Stimulated activated CD4-positive, alpha-beta T cell treated with anti-CD3 and anti-CD28 coated beads, Interleukin-2, amount 100 ng/mL, for 4 hours (primary cell): ENCODE measurements at places on chromosomes 7 and 10.

- DNase-seq, result no peak
Measured at GRCh38 chr7:129084801-129085551, 30.1 kb upstream of the TNPO3 start.

- no peak for DNase-seq
Measured at GRCh38 chr10:75127471-75127870, 16.0 kb downstream of the SAMD8 start.

DNA sequence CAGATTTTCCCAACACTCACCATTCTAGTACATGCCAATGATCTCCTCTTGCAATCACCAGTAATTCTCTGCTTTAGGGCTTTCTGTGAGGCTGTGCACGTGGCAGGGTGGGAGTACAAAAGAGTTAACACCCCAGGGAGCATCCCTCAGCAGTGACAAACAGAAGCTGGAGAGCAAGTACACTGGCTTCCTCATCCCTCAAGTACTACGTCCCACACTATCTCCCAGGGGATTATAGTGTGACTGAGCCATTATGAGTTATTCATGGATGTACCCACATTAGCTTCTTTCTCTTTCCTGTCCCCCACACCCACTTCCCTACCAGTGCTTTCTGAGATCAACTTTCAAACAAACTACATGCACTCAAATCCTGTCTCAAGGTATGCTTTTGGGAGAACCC is 1216.5 kb upstream of the AUTS2 start:
- DNase-seq, result no peak

DNA sequence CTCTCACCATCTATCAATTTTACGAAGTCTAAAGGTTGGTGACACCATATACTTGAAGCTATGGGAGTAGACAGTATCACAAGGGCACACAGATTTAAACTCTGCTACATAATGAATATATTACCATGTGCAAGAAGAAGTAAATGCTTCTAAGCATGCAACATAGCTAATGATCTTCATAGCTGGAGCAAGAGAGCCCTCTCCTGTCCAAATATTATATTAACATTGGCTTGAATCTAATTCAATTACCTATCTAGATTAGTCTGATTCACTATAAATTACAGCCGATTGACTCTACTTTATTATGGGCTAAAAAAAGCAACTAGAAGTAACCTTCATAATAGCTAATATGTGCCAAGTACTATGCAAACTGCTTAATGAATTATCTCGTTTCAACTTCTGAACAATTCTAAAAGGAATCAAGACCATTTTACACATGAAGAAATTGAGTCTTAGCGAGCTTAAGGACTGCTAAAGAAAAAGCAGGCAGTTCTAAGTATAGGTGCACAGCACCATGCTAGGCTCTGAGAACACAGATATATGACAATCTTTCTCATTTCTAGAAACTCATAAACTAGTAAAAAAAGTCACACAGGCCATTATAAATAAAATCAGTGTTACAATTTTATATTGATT is 21.9 kb downstream of the FRA10AC1 start:
- no peak for DNase-seq

GRCh38 chr10:17785276-17785930 is 23.7 kb upstream of the MRC1 start:
- no peak for DNase-seq

DNA sequence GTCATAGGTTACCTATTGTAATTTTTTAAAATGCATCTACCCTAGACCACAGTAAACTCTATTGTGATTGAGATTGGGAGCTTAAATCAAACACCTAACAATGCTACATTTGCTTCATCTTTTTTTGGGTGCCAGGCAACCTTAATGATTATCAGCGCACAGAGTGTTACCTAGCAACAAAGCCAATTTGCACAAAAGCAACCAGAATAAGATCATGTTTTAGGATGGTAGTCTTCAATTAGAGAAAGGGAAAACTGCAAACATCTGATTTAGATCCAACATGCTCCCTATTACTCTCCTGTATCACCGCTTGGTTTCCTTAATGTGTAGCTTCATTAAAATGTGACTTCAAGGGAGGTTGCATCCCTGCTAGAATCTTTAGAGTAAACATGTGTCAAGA is 226.9 kb downstream of the ABCA13 start:
- no peak for DNase-seq

GRCh38 chr7:41107938-41108448 is 594.9 kb downstream of the INHBA start:
- no peak for DNase-seq

DNA sequence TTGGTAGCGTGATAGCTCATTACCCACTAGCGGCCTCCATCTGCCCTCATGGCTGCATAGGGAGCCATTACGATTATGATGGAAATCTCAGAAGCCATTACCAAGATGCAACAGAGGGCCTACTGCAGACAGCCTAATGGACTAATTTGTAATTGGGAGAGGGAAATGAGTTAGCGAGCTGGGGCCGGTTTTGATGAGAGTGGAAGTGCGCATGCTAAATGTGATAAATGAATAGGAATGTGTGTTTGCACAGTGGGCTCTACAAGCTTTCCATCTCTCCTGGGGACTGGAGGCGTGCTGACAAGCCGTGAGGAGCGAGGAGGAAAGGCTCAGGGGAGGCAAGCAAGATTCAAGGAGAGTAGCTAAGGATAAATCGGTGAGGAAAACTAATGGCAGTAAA is 644.5 kb upstream of the GALNT17 start:
- no peak for DNase-seq

DNA sequence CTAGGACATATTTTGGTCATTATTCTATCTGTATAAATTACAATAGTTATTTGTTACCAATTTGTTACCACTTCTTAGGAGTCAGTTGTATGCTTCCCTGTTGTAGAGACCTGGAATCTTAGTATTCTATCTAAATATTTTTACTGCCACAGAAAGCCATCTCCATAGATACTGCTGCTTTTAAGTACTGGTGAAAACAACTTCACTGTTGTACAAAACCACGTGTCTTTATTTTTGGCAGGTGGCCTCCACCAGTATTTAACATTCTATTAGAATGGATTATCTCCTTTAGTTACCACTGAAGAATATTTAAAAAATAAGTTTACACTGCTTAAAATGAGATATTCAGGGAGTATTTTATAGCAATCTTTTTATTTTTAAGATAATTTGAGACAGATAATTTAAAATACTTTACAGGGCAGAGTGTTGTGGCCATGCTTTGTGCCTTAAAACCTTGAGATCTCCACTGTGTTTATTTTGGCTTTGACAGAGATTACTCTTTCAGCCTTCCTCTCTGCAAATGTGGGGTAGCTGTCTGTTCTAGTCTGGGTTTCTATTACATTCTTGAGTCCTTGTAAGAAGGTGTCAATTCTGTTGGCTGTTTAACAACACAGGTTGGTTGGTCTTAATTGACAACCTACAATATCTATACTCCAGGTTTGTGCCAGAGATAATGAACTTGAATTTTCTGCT is 185.6 kb downstream of the LRRC4 start:
- no peak for DNase-seq

- DNase-seq, result no peak
Measured at GRCh38 chr7:151137076-151137675, 30.3 kb downstream of the GBX1 start.

GRCh38 chr10:60430836-60431597 is 41.3 kb upstream of the ANK3 start:
- no peak for DNase-seq

GRCh38 chr7:121798453-121798840 is 74.5 kb upstream of the PTPRZ1 start:
- no peak for DNase-seq

GRCh38 chr10:62503872-62504271 is 129.7 kb downstream of the ZNF365 start:
- DNase-seq, result no peak

DNA sequence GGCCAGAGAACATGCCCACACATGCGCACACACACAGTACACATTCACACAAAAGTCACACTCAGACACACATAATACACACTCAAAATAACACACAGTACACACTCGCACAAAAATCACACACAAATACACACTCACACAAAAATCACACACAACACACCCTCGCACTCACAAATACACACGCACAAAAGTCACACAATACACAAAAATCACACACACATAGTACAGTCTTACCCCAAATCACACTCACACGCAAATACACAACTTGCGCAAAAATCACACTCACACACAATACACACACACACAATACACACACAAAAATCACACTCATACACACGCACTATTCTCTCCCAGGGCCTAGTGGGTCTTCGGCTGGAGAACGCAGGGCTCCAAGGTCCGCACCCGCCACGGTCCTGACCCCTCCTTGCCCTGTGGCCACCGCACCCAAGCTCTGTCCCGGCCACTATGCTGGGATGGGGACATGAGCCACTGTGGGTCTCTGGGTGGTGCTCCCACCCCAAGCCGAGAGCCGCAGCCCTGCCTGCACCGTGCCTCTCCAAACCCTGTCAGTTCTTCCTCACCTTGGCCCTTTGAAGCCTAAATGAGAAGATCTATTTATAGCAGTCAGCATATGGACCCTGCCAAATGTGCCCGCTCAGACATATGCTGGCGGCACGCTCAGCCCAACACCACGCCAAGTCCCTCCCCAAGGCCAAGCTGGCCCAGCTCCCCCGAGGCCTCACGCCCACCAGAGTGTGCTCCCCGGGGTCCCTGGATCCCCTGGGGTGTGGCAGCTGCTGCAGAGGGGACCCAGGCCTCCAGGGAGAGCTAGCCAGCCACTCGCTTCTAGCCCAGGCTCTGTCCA is 55.9 kb downstream of the ELFN1 start:
- no peak for DNase-seq

DNA sequence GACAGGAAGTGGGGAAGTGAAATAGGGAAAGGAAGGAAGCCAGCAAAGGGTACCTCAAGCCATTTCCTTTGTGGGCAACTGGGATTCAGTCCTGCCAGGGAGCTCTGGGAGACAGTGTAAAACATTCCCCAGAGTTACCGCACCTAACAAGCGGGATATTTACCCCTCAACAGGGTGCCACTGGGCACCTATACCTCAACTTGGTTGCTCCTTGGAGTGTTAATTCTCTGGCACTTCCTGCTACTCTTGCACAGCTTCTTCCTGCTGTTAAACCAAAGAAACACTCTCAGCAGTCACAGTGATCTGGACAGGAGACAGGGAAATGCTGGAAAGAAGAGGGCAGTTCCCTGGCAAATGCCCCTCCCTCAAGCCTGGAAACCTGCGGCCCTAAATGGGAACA is 151.3 kb downstream of the REEP3 start:
- DNase-seq, result no peak

DNA sequence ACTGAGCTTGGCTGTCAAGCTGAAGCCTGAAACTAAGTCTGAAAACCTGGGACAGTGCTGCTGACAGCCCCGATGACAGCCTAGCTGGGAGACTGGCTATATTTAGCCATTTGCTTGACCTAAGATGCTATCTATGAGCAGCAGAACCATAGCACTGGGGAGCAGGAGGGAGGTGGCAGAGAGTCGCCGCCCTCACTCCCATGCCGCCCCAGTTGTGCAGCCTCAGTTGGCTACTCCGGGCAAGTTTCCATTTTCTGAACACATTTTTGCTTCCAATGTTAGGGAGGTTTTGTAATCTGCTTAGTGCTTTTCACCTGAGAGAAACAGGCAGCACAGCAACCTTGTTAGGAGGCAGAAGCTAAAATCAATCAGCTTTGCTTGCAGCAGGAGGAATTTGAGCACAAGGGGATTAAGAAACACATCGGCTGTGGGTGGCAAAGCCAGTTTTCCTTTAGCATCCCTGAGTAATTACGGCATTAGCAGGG is 20.4 kb upstream of the C10orf71 start:
- DNase-seq, result no peak

DNA sequence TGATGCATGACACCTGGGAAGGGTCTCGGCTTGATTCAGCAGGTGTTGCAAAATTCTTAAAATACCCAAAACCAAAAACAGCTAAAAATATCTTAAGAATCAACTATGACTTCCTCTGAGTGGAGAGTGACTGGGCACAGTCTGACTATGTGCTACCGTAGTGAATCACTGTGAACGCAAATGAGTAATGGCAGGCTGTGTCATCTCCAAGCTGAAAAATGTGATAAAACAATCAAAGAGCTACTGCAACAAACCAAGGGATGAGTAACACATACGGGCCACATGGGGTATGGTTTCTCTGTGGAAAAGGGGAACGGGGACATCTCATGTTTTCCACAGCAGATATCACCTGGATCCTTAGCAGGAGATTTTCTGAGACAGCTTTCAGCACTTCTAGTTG is 127.5 kb downstream of the ABCA13 start:
- DNase-seq, result no peak

DNA sequence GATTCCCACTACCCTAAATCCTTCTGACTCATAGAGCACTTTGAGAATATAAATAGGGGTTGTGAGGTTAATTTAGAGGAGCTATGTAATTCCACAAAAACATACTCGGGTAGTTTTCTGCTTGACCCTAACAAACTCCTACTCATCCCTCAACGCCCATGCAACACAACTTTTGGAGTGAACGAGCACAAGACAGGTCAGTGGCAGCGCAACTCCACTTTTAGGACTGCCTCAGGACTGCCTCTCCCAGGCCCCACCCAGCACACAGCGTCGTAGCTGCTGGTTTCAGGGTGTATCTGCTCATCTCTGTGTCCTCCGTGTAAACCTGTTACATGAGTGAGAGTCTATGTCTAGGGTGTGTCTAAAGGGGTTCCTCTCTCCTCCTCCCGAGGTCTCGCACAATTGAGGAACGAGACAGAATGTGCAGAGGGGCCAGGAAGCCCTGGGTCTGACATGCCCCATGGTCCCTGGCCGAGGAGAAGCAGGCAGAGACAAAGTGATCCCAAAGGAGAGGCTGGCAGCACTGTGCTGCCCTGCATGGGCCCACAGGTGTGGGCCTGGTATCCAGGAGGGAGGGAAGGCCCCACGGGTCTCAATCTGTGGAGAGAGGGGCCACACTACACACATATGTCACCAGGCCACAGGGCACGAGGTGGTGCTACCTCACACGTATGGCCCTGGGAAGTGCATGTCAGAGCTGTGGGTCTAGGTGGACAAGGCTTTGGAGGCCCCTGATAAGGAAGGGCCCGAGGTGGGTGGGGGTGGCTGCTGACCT is 45.5 kb downstream of the CAMK2B start:
- DNase-seq, result no peak

DNA sequence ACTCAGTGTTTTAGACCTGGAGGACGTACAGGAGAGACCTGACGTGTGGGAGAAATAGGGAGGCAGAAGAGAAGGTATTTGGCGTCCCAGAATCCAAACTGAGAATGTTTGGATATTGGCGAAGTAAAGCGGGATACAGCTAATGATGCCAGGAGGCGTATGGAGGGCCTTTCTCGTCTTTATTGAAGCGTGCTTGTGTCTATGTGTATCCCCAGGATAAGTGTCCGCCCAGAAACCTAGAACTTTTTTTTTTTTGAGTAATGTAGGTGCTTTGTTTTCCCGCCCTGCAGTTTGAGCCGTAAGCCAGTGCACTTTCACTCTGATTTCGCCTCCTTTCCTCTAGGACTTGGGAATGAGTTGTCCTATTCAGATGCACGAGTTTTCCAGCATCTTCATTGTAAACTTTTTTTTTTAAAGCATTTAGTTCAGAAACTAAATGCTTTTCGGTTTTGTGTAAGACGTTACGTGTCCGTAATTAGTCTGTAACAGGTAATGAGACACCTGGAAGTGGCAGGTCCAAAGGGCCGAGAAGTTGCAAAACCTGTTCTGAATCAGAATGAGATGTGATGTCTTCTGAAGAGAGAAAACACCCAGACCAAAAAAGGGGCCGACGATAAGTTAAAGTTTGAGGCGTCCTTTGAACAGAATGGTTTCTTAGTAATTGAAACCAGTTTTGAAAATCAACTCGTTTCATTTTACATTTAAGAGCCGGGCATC is 746 bp downstream of the ARL5B start:
- DNase-seq, result no peak
